IPS DF 6.9 (cell line): ENCODE measurements at places on chromosomes 1 and 21.
A peak's percentile ranks its signal among the peaks of the same experiment; 100 is the strongest.

DNA sequence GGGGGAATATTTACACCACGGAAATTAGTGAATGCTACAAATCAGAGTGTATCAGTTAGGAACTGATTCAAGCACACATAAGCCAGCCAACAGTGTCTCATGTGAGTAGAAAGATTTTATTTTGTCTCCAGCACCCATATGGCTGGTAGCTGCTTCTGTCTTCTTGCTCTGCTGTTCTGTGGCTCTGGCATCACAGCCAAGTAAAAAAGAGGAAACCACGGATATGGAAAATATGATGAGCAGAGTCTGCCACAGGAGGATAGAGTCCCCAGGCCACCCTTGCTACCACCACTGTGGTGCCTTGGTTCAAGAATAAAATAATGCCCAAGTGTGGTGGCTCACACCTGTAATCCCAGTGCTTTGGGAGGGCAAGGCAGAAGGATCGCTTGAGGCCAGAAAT is 53.6 kb upstream of the SPOCD1 start:
- DNase-seq, result no peak

- DNase-seq, result no peak
These were observed 35.2 kb downstream of the BMP8A start for GRCh38 chr1:39526466-39527189.

DNA sequence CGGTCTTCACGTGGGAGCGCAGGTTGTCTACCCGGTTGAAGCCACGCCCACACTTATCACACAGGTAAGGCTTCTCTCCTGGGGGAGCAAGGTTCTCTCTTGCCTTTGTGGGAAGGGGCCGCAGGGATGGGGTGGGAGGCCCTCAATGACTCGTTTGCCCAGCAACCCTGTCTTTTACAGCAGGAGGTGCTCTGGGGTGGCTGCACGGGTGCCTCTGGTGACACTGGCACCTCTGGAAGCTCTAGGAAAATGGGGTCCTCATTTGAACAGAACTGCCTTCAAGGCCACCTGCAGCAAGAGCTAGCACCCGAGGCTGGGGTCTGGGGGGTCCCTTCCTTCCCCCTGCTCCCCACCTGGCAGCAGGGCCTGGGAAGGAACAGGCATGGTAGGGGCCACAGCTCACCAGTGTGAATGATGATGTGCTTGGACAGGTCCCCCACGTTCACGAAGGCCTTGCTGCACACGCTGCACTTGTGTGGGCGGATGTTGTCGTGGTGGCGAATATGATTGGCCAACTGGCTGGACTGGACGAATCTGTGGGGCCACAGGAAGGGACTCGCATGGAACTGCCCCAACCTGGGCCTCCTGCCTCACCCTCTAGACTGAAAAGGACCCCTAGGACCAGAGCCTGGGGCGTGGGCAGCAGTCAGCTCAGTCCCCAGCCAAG is 33.1 kb downstream of the ZBTB17 start:
- no peak for DNase-seq

GRCh38 chr1:39900662-39901463 is 854 bp downstream of the MYCL start:
- no peak for DNase-seq

GRCh38 chr1:204836856-204837255 is 33.8 kb upstream of the NFASC start:
- no peak for DNase-seq

DNA sequence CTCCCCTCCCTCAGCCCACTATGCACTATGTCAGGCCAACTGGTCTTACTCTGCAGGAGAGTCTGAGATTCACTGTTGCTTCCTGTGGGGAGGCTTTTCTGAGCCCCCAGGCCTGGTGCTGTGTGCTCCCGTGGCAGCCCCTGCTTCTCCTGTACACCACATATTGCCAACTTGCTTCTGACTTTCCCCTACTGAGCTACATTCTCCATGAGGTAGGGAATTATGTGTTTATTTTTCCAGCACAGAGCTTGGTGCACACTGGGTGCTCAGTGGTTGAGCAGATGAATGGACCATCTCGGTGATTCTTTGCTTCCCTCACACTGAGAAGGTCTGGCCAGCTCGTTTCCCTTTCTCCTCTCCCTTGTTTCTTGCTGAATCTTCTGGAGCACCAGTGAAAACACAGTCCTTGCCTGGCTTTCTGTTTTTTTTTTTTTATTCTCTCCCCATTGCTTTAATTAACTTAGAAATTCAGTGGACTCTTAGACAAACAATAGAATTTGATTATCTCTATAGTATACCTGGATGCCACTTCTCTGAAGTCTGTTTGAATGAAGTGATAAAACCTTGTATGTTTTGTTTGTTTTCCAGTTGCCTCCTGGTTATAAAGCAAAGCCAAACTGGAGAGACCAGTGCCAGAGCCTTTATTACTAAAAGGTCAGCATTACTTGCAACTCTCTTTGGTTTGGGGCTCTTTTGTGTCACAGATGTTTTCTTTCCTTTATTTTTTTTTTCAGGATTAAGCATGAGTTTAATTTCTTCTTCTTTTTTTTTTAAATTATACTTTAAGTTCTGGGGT is 50.3 kb upstream of the CNIH3 start:
- no peak for DNase-seq

- no peak for DNase-seq
These were observed 15.4 kb downstream of the TMED5 start for GRCh38 chr1:93164816-93165215.

- DNase-seq, result no peak
These were observed 3.8 kb downstream of the PTAFR start for GRCh38 chr1:28172713-28173150.

DNA sequence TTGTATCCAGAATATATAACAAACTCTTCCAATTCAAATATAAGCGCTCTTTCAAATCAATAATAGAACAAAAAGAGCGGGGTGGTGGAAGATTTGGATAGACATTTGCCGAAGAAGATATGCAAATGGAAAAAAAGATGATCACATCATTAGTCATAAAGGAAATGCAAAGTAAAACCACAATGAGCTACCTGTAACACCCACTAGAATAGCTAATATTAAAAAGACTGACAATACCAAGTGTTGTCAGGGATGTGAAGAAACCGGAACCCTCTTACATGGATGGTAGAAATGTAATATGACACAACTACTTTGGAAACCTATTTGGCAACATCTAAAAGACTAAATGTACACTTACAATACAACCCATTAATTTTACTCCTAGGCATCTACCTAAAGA is 5.7 kb upstream of the TRAF5 start:
- no peak for DNase-seq

- DNase-seq, result no peak
These were observed 21.1 kb upstream of the ADGRB2 start for GRCh38 chr1:31785020-31785946.

GRCh38 chr1:203117611-203118575 is 9.6 kb upstream of the ADORA1 start:
- peak; percentile 77 for DNase-seq

DNA sequence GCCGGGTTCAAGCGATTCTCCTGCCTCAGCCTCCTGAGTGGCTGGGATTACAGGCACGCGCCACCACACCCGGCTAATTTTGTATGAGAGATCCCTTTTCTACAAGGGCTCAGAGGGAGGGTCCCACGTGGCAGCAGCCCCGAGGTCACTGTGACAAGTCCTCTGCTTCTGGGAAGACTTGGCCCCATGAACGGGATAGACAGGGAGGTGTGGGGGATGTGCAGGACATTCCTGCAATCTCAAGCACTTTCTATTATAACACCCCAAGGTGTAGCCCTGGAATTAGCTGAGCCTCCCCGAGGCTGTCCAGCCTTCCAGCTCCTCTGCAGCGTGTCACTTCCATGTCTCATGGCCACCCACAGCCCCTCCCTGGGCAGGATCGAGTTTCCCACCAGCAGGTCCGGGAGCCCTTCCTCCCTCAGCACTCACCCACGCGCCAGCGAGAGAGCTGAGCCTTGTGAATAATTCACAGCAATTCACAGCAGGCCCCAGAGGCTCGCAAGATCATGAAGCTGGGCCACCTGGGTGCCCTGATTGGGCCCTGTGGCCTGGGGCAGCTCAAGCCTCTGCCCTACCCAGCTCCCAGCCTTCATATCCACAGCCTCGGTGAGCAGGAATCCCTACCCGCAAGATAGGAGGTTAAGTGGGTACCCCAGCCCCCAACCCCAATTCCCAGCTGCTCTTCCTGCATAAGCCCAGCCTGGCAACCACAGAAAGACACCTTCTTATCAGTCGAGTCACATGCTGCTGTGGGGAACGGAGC is 22.8 kb upstream of the RNU1-4 start:
- no peak for DNase-seq

GRCh38 chr1:8378178-8378577 is 60.3 kb downstream of the SLC45A1 start:
- DNase-seq, result no peak

DNA sequence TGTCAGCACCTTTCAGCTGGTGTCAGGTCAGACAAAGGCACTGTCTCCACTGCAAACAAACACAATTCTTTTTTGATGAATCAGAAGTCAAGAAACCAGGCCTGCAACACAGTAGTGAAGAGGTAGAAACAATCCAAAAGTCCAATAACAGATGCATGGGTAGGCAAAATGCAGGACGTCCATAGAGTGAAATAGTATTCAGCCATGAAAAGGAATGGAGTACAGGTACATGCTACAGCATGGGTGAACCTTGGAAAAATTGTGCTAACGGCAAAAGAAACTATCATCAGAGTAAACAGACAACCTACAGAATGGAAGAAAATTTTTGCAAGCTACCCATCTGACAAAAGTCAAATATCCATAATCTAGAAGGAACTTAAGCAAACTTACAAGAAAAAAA is 26.2 kb upstream of the ZBTB21 start:
- DNase-seq, result no peak

GRCh38 chr1:10338047-10338446 is 60.8 kb upstream of the PGD start:
- peak; percentile 41 for DNase-seq

DNA sequence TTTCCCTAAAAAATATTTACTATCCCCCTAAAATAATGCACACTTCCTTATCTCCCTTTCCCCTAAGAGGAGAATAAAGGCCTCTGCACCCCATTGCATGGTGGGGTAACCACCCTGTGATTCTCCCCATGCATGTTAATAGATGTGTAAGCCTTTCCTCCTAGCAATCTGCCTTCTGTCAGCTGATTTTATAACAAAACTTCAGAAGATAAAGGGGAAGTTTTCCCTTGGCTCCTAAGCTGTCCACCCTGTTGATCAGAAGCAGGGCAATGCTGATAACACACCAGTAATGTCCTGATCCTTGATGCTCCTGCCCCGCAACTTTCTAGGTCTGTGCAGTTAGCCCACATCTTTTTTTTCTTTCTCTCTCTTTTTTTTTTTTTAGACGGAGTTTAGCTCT is 11.4 kb upstream of the RNF187 start:
- DNase-seq, result no peak

GRCh38 chr1:161182214-161182613 is 4.9 kb upstream of the B4GALT3 start:
- no peak for DNase-seq
